ENCODE measurements at places on chromosomes 5 and 9.

GRCh38 chr9:78654324-78654723, 357.4 kb downstream of the PSAT1 start:
- no peak for DNase-seq

DNA sequence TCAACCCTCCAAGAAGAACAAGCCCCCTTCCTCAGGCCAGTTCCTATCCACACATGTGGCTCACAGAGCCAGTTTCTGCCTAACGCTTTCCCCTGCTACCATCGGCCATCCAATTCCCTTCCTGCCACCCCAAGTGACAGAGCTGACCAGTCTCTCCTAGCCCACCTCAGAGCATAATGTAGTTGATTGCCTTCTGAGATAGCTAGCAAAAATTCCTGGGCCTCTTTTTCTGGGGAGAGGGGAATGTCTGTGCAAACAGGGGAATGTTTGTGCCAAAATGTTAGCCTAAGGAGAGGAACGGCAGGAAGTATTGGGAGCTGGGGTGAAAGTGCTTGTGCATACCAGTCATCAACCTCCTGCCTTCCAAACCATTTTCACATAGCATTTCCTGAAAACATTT, 157.0 kb downstream of the PJA2 start:
- no peak for DNase-seq

DNA sequence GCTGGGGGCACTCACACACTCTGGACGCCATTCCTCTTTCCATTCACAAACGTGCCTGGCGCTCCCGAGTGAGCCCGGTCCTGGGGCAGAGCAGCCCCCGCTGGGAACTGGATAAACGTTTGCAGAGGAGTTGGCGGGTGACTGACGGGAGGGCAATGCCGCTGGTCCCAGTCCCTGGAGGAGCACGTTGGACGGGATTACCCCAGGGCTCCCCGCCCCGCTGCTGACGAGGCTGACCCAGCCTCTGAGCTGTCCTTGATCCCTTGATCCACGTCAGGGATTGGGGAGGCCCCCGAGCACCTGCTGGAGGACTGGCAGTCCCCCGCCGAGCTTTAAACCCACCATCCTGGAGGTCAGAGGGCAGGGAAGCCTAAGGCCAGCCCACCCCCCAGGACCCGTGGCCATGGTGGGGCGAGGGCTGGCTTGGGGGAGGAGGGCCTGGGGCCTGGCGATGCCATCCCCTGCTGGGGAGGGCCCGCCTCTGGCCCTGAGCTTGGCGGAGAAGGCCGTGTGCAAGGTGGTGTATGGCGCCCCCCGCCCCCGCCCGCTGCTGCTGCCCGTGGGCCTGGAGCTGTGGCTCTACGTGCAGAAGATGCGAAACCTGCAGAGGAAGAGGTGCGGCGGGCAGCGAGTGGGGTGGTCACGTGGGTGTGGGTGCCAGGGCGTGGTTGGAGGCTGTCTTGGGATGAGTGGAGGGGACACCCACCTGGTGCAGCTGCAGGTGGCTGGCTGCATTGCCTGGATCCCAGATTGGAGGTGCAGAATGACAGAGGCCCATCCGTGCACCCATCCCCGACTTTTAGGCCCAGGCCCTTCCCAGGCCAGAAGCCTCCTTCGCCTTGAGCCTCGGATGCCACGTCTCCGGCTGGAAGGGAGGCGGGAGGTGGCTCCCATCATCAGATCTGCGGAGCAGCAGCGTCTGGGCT, 4.5 kb downstream of the GPSM1 start:
- DNase-seq = no peak

DNA sequence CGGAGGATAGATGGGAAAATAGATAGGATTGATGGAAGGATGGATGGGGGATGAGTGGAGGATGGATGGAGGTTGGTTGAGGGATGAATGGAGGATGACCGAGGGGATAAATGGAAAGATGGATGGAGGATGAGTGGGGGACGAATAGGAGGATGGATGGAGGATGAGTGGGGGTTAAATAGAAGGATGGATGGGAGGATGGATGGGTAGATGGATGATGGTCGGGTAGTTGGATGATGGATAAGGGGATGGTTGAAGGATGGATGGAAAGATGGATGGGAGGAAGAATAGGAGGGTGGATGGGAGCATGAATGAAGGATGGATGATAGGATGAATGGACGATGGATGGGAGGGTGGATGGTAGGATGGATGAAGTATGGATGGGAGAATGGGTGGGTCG, 219.3 kb upstream of the IER5L start:
- no peak for DNase-seq

GRCh38 chr9:97905228-97905627, 17.1 kb downstream of the TRMO start:
- DNase-seq = no peak

- peak; percentile 75 for DNase-seq
Observed at GRCh38 chr5:141003791-141004611, 37.7 kb downstream of the PCDHAC2 start.
